ENCODE measurements at places on chromosomes 3 and 15.
A peak's percentile ranks its signal among the peaks of the same experiment; 100 is the strongest.

- H3K27ac ChIP-seq: no peak overlapping the region
- H3K27me3 ChIP-seq: no peaks in the 10 kb centered on the region
- H3K36me3 ChIP-seq: no peaks in the 10 kb centered on the region
- H3K4me1 ChIP-seq: no peaks in the 10 kb centered on the region
- H3K4me3 ChIP-seq: no peak overlapping the region
Measured at GRCh38 chr3:154011036-154011435, 110.2 kb upstream of the ARHGEF26 start.

- no peak overlapping the region for H3K4me3 ChIP-seq
- H3K27me3 ChIP-seq: no peaks in the 10 kb centered on the region
- H3K36me3 ChIP-seq: no peaks in the 10 kb centered on the region
- H3K27ac ChIP-seq: no peak overlapping the region
- DNase-seq: no peak
Measured at GRCh38 chr15:29091666-29092065, 178.0 kb downstream of the NSMCE3 start.

- no peaks in the 10 kb centered on the region for H3K4me1 ChIP-seq
- H3K4me3 ChIP-seq: no peak overlapping the region
- no peaks in the 10 kb centered on the region for H3K36me3 ChIP-seq
- no peak overlapping the region for H3K27ac ChIP-seq
Measured at GRCh38 chr3:10888518-10889090, 72.6 kb downstream of the SLC6A11 start.

DNA sequence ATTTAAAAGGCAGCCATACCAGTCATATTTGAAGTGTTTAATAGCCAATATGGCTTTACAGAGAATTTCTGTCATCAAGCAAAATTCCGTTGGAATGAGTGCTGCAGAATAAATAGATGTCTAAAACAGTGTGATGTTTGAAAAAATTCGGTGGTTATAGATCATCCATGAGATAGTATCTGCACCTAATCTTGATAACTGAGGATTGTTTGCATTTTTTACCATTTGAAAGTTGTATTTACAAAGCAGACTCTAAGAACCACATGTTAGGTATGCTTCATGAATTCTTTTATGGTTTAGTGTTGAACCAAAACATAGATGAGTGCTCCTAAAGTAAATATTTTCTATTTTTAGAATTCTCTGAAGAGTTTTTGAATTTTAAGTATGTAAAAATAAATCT lies 476.1 kb downstream of the NAALADL2 start:
- H3K4me3 ChIP-seq: no peak overlapping the region
- H3K27me3 ChIP-seq: no peaks in the 10 kb centered on the region
- no peaks in the 10 kb centered on the region for H3K4me1 ChIP-seq
- no peaks in the 10 kb centered on the region for H3K36me3 ChIP-seq
- DNase-seq: no peak
- H3K27ac ChIP-seq: no peak overlapping the region

DNA sequence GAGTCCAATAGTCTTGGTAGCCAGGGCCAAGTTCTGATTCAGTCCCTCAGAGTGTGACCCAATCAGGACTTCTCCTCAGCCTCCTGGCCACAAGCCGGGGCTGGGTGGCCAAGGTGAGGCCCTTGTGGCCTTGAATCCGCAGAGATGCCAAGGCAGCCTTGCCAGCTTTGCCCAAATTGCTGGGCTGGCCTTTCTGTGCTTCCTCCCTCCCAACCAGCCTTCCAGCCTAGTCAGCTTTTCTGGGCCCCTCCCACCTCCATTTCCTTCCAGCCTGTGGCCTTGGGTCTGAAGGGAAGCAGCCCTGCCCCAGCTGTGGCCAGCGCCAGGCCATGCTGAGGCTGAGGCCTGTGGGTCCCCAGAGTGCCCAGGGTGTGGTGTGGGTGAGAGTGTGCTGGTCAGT lies 34.3 kb upstream of the ANKDD1A start:
- no peaks in the 10 kb centered on the region for H3K27me3 ChIP-seq
- peaks cover 54% of the 10 kb centered on the region for H3K4me1 ChIP-seq
- H3K36me3 ChIP-seq: no peaks in the 10 kb centered on the region
- peak overlapping the region; percentile 77 for H3K27ac ChIP-seq

DNA sequence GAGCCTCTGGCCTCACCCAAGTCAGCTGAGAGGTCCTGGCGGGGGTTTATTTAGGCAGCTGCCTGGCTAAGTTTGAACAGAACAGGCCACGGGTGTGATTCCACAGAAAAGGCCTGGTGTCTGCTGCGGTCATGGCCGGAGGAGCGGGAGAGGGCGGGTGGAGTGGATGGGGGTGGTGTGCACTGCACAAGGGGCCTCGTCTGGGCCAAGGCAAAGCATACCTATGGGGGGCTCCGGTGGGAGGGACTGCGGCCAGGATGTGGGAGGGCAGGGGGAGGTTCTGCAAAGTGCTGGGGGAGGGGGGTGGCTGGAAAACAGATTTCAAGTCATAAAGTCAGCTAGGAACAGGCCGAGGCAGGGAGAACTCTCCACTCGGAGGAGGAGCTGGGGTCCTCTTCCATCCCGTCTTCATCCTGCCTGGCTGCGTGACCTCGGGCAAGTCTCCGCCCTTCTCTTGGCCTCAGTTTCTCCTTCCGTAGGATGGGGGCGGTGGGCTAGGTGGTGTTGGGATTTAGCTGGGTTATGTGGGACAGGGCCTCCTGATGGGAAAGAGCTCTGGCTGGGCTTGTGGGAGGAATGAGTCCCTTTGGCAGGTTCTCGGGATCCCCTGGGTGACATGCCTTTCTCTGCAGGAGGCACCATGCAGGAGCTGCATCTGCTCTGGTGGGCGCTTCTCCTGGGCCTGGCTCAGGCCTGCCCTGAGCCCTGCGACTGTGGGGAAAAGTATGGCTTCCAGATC lies 878 bp downstream of the ISLR start:
- peak overlapping the region; percentile 72 for H3K27ac ChIP-seq
- no peaks in the 10 kb centered on the region for H3K27me3 ChIP-seq
- H3K36me3 ChIP-seq: no peaks in the 10 kb centered on the region
- peak overlapping the region; percentile 45 for H3K4me3 ChIP-seq
- H3K4me1 ChIP-seq: peaks cover 19% of the 10 kb centered on the region

- no peak for DNase-seq
- no peak overlapping the region for H3K4me3 ChIP-seq
- no peak overlapping the region for H3K27ac ChIP-seq
- H3K27me3 ChIP-seq: no peaks in the 10 kb centered on the region
- no peaks in the 10 kb centered on the region for H3K36me3 ChIP-seq
- no peaks in the 10 kb centered on the region for H3K4me1 ChIP-seq
Measured at GRCh38 chr15:31060429-31061140, 40.9 kb downstream of the TRPM1 start.

DNA sequence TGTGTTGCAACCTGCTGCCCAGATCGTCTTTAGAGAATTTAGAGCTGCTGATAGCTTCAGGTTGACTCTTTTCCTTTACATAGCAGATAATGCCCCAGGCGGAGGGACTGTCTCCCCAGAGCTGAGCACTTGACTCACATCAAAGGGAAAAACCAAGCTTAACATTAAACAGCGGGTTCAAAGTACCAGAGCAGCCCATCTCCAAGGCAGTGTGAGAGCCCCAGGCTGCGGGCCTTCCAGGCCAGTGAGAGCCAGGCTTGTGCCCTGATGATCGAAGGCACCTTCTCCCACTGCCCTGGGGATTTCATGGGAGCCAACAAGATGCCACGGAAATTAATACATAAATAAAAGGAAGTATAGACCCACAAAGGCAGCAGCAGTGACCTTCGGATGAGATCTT lies 275.6 kb downstream of the XXYLT1 start:
- H3K4me1 ChIP-seq: no peaks in the 10 kb centered on the region
- H3K36me3 ChIP-seq: no peaks in the 10 kb centered on the region
- no peak overlapping the region for H3K4me3 ChIP-seq
- no peak overlapping the region for H3K27ac ChIP-seq
- DNase-seq: peak; percentile 17
- H3K27me3 ChIP-seq: no peaks in the 10 kb centered on the region

GRCh38 chr3:28504976-28505375 lies 156.4 kb upstream of the AZI2 start:
- H3K27me3 ChIP-seq: no peaks in the 10 kb centered on the region
- no peak overlapping the region for H3K27ac ChIP-seq
- DNase-seq: no peak
- no peak overlapping the region for H3K4me3 ChIP-seq

DNA sequence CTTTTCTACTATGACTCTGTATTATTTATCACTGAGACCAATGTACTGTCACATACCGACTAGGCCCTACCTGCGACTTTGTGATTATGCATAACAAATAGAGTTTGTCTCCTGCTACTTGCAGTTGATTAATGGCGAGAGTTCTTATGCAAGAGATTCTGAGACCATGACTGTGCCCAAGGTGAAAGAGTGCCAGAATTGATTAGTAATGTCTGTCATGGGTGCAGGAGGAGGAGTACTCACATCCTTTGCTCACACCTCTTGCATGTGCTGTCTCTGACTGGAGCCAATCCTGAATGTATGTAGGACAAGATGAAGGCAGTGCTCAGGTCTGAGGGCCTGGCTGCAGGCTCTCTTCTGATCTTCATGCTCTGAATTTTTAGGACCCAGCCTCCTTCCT lies 260.7 kb downstream of the THSD4 start:
- no peak for DNase-seq
- H3K4me1 ChIP-seq: peaks cover 16% of the 10 kb centered on the region
- no peak overlapping the region for H3K4me3 ChIP-seq
- H3K27ac ChIP-seq: no peak overlapping the region

DNA sequence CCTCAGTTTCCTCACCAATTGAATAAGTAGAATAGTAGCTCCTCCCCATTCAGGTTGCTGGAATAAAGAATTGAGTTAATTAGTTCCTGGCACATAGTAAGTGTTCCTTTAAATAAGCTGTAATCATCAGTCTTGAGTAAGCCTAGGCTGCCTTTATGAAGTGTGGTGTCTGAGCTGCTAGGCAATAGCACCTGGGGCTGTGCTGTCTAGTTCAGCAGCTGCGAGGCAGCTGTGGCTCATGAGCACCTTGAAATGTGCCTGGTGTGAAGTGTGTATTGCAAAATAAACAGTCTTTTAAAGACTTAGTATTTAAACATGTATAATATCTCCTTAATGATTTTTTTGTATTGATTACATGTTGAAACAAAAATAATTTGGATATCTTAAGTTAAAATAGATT lies 77.6 kb downstream of the TOP2B start:
- H3K27ac ChIP-seq: no peak overlapping the region
- no peaks in the 10 kb centered on the region for H3K27me3 ChIP-seq
- H3K4me3 ChIP-seq: no peak overlapping the region

- H3K4me3 ChIP-seq: no peak overlapping the region
- no peak for DNase-seq
- H3K27ac ChIP-seq: no peak overlapping the region
- H3K4me1 ChIP-seq: no peaks in the 10 kb centered on the region
- no peaks in the 10 kb centered on the region for H3K27me3 ChIP-seq
Measured at GRCh38 chr15:69908590-69909420, 188.9 kb downstream of the TLE3 start.

GRCh38 chr3:39065197-39065596 lies 13.4 kb downstream of the WDR48 start:
- no peak for DNase-seq
- H3K4me1 ChIP-seq: no peaks in the 10 kb centered on the region
- H3K4me3 ChIP-seq: no peak overlapping the region
- no peak overlapping the region for H3K27ac ChIP-seq
- no peaks in the 10 kb centered on the region for H3K27me3 ChIP-seq

- no peaks in the 10 kb centered on the region for H3K27me3 ChIP-seq
- no peak for DNase-seq
- no peak overlapping the region for H3K27ac ChIP-seq
- H3K4me1 ChIP-seq: no peaks in the 10 kb centered on the region
- no peaks in the 10 kb centered on the region for H3K36me3 ChIP-seq
- no peak overlapping the region for H3K4me3 ChIP-seq
Measured at GRCh38 chr3:180530276-180530675, 71.7 kb upstream of the TTC14 start.

DNA sequence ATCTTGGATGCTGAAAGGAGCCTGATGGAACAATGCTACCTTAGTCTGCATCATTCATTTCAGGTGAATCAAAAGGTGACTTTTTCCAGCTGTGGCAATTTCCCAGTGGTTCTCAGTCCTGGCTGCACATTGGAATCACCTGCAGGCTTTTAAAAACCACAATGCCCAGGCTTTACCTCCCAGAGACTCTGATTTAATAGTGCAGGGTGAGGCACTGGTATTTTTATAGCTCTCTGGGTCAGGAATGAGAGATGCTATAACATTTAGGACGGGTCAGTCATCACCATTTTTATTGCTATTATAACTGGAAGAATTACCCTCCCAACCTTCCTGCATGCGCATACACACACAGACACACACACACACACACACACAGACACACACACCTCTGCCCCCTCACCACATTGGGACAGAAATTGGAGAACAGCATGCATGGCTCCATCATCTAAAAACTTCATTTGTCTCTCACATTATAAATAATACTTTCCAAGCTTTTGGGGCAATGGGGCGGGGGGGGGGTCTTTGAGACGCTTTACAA lies 41.1 kb downstream of the LARP6 start:
- peaks cover 9% of the 10 kb centered on the region for H3K4me1 ChIP-seq
- no peaks in the 10 kb centered on the region for H3K27me3 ChIP-seq
- DNase-seq: no peak
- no peak overlapping the region for H3K27ac ChIP-seq

DNA sequence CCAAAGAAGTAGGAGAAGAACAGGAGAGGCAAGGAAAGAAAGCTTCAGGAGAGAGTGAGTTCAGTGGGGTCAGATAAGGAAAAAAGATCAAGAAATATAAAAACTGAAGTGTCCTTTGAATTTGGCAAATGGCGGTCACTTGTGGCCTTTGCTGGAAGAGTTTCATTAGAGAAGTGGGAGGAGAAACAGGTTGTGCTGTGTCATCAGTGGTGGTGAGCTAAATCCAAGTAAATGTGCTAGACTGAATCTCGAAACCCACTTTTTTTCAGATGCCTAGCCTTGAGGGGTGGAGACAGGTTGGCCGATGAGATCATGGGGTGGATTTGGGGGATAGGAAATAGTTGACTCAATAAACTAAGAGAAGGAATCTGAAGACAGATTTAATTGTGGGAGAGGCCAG lies 43.7 kb downstream of the CHRD start:
- no peak for DNase-seq
- H3K27ac ChIP-seq: no peak overlapping the region
- H3K36me3 ChIP-seq: no peaks in the 10 kb centered on the region
- H3K27me3 ChIP-seq: no peaks in the 10 kb centered on the region
- H3K4me1 ChIP-seq: no peaks in the 10 kb centered on the region

- no peaks in the 10 kb centered on the region for H3K4me1 ChIP-seq
- no peak overlapping the region for H3K27ac ChIP-seq
- H3K4me3 ChIP-seq: no peak overlapping the region
- H3K27me3 ChIP-seq: no peaks in the 10 kb centered on the region
- H3K36me3 ChIP-seq: peaks cover 43% of the 10 kb centered on the region
- no peak for DNase-seq
Measured at GRCh38 chr3:179229177-179229576, 21.7 kb downstream of the KCNMB3 start.
